ENCODE measurements at places on chromosomes 2 and 18.
A peak's percentile ranks its signal among the peaks of the same experiment; 100 is the strongest.

GRCh38 chr18:53785811-53786210, 438.7 kb downstream of the MBD2 start:
- no peak for DNase-seq

DNA sequence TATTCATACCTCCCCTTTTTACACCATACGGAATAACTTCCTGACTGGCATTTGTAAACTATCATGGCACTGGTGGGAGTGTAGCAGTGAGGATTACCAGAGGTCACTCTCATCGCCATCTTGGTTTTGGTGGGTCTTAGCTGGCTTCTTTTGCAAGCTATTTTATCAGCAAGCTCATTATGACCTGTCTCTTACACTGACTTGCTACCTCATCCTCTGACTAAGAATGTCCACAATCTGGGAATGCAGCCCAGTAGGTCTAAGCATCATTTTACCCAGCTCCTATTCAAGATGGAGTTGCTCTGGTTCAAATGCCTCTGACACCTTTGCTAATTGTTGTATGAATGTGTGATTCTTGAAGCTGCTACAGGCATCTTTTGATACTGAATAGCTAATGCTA, 950.8 kb upstream of the SLC39A10 start:
- DNase-seq: no peak

GRCh38 chr2:126656431-126657147, 631 bp downstream of the GYPC start:
- DNase-seq: peak; percentile 24

DNA sequence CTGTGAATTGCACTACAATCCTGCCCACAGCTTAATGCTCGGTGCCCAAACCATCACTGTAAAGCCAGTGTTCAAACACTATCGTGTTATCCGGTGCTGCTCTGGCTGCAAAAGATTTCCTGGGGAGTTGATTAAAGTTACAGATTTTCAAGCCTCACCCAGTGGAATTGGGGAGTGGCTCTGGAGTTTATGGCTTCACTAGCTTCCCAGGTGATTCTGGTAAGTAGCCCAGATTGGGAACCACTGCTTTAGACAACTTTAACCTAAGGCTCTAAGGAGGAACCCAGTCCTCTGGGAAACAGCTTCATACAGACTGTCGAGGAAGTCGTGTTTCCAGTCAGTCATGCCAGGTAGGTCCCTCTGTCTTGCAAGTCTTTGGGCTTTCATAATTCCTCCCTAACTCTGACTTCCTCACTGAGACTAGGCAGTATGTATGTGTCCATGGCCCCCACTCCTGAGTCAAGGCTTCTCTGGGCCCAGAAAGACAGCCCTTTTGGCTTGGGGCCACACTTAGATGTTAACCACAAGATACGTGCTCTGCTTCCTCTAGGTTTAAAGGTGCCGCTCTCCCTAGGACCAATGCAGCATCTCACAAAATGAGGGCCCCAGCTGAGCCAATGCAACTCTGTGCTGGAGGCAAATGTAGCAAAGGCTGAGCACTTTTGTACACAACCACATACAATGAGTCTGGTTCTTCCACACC, 299.7 kb downstream of the PRKCE start:
- no peak for DNase-seq

DNA sequence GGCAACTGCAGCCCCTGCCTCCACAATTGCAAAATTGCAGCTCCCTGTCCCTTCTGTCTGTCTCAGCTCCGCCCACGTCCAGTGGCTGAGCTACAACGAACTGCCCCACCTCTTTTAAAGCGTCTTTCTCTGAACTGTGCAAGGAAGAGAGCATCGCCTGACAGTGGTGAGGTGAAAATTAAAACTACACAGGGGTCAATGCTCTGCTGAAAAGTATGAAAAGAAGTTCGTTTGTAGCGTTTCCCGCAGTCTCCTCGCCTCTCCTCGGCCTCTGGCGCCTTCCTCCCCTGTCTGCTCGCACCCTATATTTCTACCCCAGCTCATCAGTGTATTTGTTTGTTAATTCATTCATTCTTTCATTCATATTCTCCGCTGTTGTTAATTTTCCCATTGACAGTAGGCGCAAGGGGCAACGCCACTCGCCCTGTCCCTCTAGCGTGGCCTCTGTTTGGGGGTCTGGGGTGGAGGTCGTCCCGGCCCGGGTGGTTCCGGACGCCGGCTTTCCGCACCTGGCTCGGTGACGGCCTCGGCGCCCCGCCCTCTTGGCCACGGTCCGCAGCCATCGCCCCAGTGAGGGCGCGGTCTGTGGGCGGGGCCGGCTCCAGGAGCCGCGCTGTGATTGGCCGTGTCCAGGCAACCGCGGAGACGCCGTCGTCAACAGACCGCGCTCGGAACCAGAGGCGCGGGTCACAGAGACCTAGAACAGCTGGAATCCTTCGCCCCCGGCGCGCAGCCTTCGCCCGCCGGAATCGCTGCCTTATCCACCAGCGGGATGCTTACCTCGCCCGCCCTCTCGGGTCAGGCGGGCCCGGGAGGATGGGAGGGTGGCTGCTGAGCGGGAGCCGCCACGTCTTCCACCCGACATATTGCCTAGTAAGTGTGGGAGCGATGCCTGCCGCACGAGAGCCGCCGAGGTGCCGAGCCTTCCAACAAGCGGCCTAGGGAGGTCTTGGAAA, at the start of gene VWA3B:
Gene VWA3B (plus strand): TSS at position 677 of the 956 bp plus-strand sequence. CDS start 5,926 bp downstream, outside the sequence.
- DNase-seq: peak; percentile 14

DNA sequence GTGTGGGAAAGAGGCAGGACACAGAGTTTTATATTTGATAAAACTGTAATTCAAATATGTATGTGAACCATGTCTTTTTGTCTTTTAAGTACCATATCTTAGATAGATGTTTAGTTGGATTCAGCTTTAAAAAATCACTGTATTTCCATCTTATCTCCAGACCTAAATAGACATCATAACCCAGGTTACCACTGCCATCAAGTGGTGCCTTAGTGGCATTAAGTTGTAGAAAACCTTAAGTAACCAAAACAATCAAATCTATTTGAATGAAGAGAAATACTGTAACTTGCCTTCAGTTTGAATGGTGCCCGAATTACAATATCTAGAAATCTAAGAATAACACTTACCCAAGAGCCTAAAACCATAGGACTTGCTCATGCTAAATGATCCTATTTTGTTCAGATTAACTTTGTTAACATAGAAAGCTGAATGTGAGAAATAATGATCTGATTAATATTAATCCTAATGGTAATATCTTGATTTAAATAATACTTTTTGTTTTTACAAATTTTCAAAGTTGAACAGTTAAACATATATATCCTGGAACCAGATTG, 92.5 kb upstream of the MAP2 start:
- DNase-seq: peak; percentile 26

- no peak for DNase-seq
Measured at GRCh38 chr2:16554060-16554583, 111.5 kb downstream of the CYRIA start.

DNA sequence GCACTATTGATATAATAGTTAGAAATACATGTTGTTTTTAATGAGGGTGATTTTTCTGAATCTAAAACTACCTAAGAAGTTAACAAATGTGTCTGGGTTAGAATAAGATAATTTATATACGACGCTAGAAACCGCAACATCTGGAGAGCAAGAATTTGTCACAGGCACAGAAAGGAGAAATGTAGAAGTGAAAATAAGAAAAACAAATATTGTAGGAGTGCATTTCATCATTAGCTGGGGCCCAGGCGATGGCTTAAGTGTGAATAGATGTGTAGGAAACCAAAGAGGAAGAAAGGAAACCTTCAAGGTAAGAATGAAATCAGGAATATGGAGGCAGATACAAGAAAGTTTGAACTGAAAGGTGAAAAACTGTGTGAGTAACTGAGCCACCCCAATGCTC, 90.3 kb downstream of the LRP2 start:
- no peak for DNase-seq

DNA sequence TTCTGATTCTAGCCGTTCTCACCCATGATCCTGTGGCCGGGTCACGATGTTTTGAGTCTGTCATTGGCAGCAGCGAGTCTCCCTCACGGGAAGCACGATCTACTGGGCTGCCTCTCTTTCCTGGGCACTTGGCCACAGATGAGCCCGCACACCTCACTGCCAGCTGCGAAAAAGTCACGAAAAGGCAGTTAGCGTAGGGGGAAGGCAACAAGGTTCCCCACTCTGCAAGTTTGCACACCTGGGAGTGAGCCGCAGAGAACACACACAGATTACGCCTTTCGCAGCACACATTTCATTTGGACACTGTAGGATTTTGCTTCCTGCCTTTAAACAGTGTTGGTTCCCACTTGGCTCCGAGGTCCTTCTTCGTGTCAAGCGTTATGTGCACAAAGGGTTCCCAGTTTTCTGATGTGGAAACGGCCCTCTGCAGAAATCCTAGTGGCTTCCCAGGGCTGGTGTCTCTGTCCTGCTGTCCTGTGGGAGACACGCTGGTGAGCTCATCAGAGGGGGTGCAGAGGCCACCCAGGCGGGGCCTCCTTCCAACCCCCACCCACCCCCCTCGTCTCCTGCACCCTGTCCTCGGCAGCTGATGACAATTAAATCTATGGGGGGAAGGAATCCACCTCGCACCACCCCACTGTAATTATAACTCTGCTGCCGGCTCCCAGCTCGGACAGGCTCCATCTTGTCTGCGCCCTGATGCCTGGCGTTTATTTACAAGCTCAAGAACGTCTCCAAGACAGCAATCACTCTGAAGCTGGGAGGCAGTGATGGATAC, 157.3 kb upstream of the SALL3 start:
- DNase-seq: no peak

DNA sequence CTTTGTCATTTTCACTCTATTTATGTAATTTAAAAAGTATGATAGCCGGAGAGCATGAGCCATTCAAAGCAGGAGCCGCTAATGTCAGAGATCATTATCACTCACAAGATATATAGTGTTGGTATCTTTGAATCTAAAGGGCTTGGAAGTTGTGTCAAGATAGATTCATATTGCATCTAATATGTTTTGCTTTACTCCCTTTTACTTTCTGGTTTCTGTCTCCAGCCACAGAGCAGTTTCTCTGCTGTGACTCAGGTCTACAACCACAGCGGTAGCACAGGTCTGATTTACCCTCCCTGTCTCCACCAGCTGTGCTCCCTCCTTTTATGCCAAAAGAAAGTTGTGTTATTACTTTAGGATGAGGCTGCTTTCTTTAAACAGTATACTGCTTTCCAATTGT, 424.0 kb downstream of the ARHGAP15 start:
- DNase-seq: no peak

- DNase-seq: no peak
Measured at GRCh38 chr2:36805635-36806224, 109.2 kb downstream of the VIT start.

GRCh38 chr2:149094217-149095015, 55.9 kb downstream of the LYPD6B start:
- no peak for DNase-seq

- DNase-seq: no peak
Measured at GRCh38 chr2:201913201-201913600, 106.9 kb downstream of the CDK15 start.

DNA sequence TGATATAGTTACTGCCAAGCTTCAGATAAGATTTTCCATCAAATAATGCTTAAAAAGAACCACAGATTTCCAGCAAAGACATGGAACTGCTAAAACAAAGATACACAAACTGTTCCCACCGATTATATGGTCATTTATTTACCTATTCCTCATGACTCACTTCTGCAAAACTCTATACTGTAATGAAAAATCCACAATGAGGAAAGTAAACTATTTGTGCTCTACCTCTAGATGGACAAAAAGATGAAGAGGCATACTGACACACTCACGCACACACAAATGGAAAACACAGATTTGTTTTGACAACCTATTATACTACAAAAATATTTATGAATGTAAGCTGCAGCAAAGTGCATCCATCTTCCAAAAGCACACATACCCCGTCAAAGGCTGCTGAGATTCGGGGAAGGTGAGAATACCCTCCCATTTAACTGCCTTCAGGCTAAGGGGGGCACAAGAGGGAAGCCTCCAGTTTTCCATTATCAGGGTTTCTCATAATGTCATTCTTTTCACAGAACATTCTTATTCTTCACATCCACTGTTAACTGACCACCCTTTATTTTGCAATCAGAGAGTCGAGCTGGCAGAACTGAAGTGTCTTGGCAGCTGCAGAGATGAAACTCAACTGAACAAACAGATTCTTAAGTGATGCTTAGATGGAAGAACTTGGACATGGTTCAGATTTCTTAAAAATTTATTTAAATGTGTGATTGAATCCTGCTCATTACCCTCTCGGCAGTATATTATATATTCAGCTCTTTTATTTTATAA, 115.9 kb upstream of the TANK start:
- no peak for DNase-seq

- no peak for DNase-seq
Measured at GRCh38 chr2:172196768-172197431, 94.2 kb upstream of the DLX2 start.

GRCh38 chr2:102142829-102143449, 393 bp downstream of the IL1R1 start:
- no peak for DNase-seq

DNA sequence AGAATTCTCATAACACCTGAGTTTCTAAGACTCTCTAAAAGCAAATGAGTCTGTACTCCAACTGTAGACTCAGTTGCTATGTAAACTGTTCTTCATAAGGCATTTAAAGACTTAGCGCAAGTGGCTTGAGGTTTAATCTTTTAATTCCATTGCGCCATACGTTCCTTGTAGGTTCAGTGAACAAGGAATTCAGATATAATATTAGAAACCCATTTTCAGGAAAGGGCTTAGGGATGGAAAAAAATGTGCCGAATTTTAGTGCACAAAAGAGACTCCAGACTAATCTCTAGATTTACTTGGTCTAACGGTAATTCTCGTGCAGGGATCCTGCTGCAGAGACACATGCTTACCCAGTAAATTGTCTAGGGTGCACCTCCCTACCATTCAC, 268.9 kb upstream of the TANK start:
- DNase-seq: no peak

- DNase-seq: peak; percentile 75
Measured at GRCh38 chr2:129849559-129850160, 129.8 kb upstream of the RAB6C start.

- peak; percentile 67 for DNase-seq
Measured at GRCh38 chr2:70789304-70790135, 923 bp downstream of the FIGLA start.

- no peak for DNase-seq
Measured at GRCh38 chr2:177059293-177059692, 153.3 kb upstream of the HNRNPA3 start.

DNA sequence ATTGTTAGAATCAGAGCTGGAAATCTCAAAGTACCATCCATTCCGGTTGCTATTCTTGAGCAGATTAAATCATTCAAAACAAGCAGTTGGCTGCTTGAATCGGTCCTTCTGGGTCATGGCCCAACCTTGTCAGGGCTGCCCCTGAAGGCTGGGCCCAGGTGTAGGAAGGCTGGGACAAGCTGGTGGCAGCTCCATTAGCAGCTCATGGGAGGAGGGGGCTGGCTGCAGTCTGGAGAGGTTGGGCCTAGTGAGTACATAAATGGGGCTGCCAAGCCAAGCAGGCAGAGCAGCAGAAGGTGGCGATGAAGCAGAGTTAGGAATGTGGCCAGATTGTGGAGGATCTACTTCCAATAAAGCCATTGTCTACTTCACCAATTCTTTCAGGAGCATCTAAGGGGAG, 81.4 kb downstream of the ADCYAP1 start:
- DNase-seq: no peak

GRCh38 chr2:212592695-212593094, 54.1 kb upstream of the ERBB4 start:
- no peak for DNase-seq

- no peak for DNase-seq
Measured at GRCh38 chr2:237571551-237571950, 5.2 kb downstream of the PRLH start.
